ENCODE measurements at places on chromosomes 1 and 21.

- no peak for DNase-seq
Measured at GRCh38 chr1:179493323-179493722, 82.4 kb downstream of the NPHS2 start.

DNA sequence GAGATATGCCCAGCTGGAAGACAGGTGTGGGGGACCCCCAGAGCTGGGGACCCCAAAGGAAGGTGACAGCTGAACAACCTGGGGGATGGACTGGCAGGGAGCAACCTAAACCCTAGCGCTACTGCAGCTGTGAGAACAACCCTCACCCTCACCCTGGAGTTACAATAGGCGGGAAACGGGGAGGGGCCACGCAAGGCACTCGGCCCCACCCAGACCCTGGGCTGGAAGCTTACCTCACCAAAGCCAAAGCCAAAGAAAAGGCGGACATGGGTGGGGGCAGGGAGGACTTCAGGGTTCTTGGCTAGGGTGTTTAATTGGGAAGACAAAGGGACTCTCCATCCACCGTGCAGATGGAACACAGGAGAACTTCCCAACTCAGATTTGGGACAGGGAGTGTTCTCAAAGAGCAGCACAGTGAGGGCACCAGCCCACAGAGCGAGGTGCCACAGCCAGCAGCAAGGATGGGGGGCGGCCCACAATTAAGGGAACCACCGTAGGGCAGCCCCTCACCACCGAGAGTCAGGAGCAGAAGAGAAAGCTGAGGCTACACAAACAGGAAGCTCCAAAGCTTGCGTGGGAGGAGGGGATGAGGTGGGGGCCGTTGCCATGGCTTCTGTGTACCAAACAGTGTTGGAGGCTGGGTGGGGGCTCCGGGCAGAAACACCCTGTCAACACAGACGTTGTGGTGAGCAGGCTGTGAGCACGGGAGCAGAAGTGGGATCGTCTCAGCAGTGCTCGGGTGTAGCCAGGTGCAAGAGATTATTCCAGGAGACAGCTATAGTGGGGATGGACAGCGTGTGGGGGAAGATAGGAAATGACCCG lies 1.9 kb downstream of the TAGLN2 start:
- DNase-seq, result no peak

DNA sequence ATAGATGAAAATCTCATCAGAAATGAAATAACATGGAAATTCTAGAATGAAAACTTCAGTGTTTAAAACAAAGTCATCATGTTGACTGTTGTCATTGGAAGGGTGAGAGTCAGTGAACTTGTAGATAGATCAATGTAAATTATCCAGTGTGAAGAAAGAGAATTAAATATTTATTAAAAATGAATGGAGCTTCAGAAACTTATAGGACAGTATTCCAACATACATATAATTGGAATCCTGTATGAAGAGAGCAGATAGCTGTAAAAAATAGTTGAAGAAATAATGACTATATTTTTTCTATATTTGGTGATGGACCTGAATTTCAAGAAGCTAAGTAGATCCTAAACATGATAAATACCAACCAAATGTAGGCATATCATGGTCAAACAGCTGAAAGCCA lies 60.0 kb downstream of the MAN1A2 start:
- DNase-seq, result no peak

DNA sequence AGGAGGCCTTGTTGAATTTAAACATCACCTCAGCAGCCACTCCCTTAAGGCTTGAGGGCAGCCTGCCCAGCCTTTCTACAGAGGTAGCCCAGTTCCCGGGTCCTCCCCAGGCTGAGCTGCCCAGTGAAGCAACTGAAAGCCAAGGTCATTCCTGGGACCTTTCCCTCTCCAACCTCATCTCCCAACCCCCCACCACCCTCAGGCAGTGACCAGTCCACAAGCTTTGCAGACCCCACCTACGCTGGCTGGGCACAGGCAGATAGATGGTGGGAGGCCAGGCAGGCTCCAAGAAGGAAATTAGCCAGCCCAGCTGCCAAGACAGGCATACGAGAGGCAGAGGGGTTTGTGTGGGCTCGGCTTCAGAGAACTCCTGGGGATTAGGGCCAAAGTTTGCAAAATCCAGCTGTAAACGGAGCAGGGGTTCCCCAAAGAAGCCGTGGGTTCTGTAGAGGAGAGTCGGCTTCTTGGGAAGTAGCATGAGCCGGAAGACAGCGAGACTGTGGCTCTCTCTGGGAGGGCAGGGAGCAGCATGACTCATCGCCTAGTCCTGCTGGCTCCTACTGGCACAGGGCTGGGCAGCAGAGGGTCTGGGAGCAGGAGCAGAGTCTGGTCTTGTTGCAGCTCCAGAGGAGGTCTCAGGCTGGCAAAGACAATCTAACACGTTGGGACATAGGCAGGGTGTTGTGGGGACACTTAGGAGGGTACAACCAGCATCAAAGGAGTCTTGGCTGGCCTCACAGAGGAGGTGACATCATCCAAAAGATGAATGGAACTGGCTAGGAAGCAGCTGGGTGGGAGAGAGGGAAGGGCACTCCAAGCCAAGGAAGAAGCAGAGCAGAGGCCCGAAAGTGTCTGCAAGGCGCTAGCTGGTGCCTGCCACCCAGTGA lies 2.8 kb upstream of the ZC3H12A start:
- DNase-seq, result no peak

DNA sequence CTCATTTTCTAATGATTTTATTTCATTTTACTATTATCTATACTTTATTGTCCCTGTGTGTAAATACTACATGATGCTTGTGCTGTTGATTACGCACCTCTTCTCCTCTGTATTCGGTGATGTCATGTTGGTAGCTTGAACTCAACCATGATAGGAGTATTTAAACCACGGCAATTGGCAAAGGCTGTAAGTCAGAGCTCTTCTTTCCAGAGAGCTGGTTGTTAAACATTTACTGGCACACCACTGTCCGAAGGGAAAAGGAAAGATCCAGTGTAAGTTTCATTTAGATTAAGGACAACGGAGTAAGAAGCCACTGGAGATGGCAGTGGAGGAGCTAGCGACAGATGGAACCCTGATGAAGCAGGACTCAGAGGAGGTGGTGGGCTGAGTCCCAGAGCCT lies 93.4 kb upstream of the KCNE2 start:
- no peak for DNase-seq

GRCh38 chr1:200749090-200749489 lies 10.4 kb downstream of the CAMSAP2 start:
- DNase-seq, result no peak

DNA sequence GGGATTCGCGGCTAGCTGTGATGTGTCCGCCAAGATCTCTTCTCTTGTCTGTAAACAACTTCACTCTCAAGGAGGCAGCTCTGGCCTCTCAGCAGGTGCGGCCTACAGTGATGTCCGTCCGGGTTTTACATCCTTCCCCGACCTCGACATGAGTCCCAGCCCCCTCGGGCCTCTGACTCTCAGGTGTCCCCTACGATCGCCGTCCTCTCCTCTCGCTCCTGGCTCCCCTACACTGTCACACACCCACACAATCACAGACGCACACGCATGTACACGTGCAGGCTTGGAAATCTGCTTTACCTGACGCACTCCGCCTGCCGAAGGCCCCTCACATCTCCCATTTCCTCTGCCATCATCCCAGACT lies 797 bp upstream of the RSPH1 start:
- no peak for DNase-seq

GRCh38 chr1:219302697-219303096 lies 129.0 kb downstream of the LYPLAL1 start:
- DNase-seq, result no peak

- DNase-seq, result no peak
Measured at GRCh38 chr1:112492076-112492475, 16.7 kb upstream of the WNT2B start.

- DNase-seq, result no peak
Measured at GRCh38 chr21:28308516-28308915, 684.2 kb downstream of the LTN1 start.

DNA sequence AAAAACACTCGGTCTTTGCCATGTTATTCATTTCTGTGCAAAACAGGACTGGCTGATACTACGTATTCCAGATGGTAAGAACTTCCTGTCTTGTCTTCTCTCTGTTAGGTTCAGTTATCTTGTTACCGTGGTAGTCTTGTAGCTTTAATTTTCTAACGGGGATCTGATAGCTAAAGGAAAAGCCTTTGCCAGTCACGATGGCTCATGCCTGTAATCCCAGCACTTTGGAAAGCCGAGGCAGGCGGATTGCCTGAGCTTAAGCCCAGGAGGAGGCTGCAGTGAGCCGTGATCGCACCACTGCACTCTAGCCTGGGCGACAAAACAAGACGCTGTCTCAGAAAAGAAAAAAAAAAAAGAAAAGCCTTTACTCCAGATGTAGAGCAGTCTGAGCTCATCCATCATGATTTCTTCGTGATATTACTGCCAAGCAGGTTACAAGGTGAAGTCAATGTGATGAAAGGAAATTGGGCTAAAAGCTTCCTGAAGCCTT lies 11.1 kb upstream of the MSTO1 start:
- no peak for DNase-seq

GRCh38 chr1:192159781-192160180 lies 1.5 kb downstream of the RGS18 start:
- DNase-seq, result no peak

Measured in fibroblast of skin of left biceps (primary cell).